ENCODE measurements at places on chromosomes 13 and 19.

GRCh38 chr13:112696869-112697465 is 7.1 kb downstream of the ATP11A start:
- DNase-seq: no peak

DNA sequence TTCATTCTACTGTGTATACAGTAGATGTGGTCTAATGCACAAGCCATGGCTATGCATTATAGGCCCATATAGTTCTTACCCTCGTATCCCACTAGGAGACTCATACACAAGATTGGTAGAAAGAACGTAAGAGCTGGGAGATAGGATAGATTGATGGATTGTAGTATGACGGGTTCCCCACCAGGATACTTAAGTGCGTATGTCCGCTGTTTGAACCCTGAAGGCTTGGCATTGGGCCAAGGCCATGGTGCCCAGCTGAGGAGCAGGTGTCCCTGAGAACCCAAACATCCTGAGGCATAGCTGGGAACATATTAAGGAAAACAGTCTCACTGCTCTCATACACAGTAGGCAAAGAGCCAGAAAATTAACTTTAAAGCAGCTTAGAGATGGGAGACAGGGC is 617.5 kb upstream of the KLF12 start:
- no peak for DNase-seq

GRCh38 chr13:69796256-69796655 is 311.4 kb upstream of the ATXN8OS start:
- DNase-seq: no peak

- DNase-seq: no peak
Measured at GRCh38 chr13:38979891-38980749, 10.5 kb downstream of the STOML3 start.

DNA sequence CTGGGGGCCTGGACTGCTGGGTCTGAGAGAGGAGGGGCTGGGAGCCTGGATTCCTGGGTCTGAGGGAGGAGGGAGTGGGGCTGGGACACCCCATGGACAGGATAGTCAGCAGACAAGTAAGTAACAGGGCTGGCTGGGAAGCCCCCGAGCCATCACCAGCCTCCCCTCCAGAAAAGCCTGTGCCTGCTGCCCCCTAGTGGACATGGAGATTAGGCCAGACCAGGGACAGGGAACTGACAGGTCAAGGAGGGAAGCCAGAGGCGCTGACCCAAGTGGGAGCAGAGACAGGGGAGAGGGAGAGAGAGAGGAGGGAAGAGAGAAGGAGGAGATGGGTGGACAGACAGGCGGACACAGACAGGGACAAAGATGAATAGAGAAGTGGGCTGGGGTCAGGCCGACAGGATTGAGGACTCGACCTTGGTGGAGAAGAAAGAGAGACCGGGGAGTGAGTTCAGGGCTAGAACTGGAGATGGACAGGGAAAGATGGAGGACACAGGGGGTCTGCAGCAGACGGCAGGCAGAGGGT is 6.7 kb upstream of the ERFL start:
- DNase-seq: peak; percentile 56

DNA sequence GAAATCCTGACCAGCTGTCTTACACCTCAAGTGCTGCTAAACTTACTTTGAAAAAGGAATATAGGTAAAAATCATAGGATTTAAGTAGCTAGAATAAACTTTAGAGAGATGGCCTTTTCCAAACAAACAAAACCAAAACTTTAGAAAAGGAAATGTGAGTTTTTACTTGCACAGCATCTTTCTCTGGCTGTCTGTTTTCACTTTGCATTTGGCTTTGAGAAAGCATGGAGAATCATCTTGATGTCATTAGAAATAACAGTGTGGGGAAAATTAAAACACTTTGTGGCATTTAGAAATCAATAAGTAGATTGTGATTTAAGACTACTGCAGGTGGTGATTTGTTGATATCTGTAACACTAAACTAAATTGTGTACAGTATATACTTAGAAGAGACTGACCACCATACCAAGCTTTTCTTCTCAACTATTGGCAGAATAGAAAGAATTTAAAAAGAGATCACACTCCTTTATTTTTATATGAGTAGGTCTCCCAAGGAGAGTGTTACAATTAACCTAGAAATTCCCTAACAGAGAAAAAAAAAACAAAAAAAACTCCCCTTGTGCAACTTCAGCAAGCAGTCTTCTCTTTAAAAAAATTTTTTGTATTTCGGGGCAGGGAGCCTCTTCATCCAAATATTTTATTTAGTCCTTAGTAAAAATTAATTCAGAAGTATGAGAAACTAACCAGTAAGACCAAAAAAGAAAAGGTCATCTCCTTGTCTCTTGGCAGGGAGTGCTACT is 6.1 kb downstream of the WDFY2 start:
- DNase-seq: no peak

DNA sequence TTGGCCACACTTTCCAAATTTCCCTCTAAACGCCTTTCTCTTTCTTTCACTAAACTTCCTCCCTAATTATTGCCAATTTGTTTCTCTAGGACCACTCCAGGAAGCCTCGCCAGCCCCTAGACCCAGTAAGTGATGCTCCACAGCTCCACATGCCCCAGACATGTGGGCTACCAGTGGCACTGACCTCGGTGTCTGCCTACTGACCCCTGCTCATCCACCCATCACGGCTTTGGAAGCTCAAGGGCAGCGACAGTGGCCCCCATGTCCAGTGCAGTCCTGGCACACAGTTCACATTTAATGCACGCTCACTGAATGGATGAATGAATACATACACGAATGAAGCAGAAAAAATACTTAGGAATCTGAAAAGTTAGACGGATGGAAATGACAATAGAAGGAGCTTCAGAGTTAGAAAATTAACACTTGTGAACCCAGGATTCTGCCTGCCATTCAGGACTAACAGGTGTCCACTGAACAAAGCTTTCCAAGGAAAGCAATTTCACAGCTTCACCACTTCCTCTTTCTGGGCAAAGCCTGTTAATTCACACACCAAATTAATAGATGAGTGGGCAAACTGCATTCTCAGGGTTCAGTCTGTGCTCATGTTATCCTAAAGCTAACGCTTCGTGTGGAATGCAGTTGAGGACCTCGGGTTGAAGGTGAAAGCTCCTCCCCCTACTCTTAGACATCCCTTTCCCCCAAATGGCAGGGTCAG is 50.9 kb downstream of the CCDC70 start:
- no peak for DNase-seq
